ENCODE measurements at places on chromosomes 1 and 21. TPM values are rescaled to one million over a fixed set of nuclear protein-coding genes. Genes with fewer than 3 reads are reported as not detected.

DNA sequence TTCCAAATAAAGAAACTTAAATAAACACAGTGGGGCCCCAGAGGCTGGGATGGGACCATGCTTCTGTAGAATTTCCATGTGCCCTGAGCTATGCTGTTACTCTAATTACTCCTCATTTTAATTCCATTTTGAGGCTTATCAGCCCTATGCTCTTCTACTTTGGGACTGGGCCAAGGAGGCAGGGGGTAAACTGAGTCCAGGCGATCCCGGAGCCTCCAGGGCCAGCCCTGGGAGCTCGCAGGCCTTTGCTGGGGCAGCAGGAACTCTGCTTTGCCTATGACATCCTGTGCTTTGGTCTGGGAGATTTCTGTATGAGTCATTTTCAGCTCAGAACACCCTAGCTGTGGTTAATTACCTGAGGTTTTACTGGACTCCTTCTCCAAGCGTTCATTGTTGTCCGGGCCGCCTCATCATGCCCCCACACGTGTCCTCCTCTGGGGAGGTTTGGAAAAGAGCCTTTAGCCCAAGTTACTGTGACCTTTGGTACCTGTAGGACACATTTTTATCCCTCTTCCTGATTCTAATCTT is 95.7 kb downstream of the RHOU start:
- H3K4me1 ChIP-seq: peaks cover 11% of the 10 kb centered on the region
- no peak overlapping the region for H3K4me3 ChIP-seq
- DNase-seq: no peak
- peaks cover 2% of the 10 kb centered on the region for H3K27me3 ChIP-seq

DNA sequence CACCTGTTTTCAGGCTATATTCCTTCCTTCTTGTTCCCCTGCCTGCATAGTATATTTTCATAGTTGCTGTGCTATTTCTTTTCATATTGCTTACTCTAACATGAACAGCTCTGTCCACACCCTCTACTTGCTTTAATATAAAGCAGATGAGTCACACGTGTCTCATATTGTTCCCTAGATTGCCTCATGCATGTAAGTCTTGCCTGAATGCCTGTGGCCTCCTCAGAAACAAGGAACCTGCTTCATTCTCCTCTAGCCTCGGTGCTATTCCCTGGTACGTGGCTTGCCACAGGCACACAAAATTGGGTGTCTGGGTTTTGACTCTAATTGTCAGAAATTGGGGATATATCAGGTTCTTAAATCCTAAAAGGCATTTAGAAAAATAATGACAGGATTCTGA is 16.5 kb upstream of the PKP1 start:
- H3K4me3 ChIP-seq: no peak overlapping the region
- no peak for DNase-seq
- H3K27ac ChIP-seq: no peak overlapping the region
- H3K36me3 ChIP-seq: no peaks in the 10 kb centered on the region

DNA sequence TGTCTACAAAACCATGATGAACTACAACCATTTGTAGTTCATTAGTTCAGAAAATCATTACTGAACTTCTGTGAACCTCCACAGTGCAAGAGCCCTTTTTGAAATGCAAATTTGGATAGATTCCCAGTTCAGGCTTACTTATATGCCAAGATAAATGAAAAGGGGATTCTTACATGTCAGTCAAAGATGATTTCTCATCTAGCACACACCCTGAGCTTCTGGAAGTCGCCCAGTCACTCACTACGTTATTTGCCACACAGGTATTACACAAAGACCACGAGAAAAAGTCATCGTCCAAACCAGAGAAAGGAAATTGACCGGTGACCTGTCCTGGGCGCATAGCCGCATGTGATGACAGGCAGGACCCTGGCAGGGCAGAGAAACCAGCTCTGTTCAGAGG is 41.8 kb downstream of the ETS2 start:
- H3K4me1 ChIP-seq: no peaks in the 10 kb centered on the region
- H3K36me3 ChIP-seq: no peaks in the 10 kb centered on the region
- no peaks in the 10 kb centered on the region for H3K27me3 ChIP-seq
- H3K4me3 ChIP-seq: no peak overlapping the region
- DNase-seq: no peak

PTGFR gene
- total RNA-seq: not detected

GRCh38 chr1:108829498-108829916 is 27.4 kb downstream of the AKNAD1 start:
- no peak overlapping the region for H3K27ac ChIP-seq
- no peak overlapping the region for H3K4me3 ChIP-seq
- no peaks in the 10 kb centered on the region for H3K27me3 ChIP-seq
- no peak for DNase-seq

DNA sequence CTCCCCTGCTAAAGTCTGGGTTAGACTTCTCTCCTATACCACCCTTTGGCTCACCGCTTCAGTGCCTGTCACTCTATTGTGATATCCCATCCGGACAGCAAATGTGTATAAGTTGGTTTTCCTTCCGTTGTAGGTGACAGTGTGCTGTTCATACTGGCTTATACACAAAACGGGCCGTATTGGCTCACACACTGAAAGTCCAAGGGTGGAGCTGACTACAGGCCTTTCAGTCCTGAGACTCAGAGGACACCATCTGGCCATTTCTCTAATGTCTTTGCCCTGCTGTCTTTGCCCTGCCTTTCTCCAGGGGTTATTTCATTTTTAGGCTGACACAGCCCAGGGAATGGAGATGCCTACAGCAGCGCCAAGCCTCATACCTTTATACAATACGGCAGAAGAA is 90.7 kb downstream of the URB2 start:
- no peak overlapping the region for H3K27ac ChIP-seq
- no peaks in the 10 kb centered on the region for H3K27me3 ChIP-seq
- no peaks in the 10 kb centered on the region for H3K36me3 ChIP-seq
- DNase-seq: no peak

LCE6A gene
- not detected for total RNA-seq

DNA sequence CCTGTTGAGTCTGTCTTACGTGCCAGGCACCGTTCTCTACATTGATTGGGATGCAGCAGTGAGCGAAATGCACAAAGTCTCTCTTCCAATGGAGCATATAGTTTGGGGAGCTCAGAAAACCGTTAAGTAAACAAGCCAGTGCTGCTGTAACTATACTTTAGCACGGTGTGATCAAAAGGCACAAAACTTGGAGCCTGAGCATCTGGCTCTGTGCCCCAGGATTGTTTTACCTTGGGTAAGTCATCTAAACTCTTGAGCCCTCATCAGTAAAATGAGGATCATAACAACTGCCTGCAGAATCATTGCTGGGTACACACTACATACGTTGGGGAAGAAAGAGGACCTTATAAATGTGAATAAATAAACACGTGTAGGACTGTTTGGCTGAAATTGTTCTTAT is 1.8 kb downstream of the HHIPL2 start:
- H3K27me3 ChIP-seq: no peaks in the 10 kb centered on the region
- no peak overlapping the region for H3K4me3 ChIP-seq
- H3K4me1 ChIP-seq: no peaks in the 10 kb centered on the region

FAM151A gene
- not detected for total RNA-seq

DNA sequence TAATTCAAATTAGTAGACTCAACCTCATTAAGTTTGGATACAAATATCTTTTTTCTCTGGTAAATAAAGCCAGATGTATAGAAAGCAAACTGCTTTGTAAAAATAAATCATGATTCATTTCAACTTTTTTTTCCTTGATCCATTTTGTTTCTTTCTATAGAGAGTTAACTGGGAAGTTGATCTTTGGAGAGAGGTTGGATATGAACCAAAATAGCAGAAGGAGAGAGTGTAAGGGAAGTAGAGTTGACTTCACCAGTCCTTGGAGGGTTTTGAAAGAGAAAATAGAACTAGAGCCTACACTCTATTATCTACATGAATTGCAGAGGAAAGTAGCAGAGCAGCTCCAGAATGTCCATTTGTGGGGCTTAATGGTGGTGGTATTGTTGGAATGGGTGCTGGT is 243.8 kb downstream of the ADGRL2 start:
- H3K27me3 ChIP-seq: no peaks in the 10 kb centered on the region
- no peak for DNase-seq
- H3K4me1 ChIP-seq: no peaks in the 10 kb centered on the region

HMGN1 gene
- total RNA-seq: 187 TPM

DNA sequence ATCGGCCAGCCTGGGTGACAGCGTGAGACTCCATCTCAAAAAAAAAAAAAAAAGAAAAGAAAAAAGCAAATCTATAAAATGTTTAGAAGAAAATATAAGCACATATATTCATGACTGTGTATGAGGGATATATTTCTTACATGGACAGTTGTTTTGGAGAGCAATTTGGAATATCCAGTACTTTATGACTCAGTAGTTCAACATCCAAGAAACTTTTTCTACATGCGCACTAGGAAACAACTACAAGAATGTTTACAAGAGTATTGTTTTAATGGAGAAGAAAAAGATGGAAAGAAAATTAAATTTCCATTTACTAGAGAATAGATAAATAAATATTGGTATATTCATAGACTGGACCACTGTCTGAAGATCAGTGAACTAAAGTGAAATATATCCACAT is 77.5 kb downstream of the MAST2 start:
- no peaks in the 10 kb centered on the region for H3K36me3 ChIP-seq
- no peaks in the 10 kb centered on the region for H3K4me1 ChIP-seq
- H3K4me3 ChIP-seq: no peak overlapping the region
- H3K27me3 ChIP-seq: no peaks in the 10 kb centered on the region
- no peak overlapping the region for H3K27ac ChIP-seq

Measured in natural killer cell (primary cell).